ENCODE measurements at places on chromosomes 16 and 17.
A peak's percentile ranks its signal among the peaks of the same experiment; 100 is the strongest.

DNA sequence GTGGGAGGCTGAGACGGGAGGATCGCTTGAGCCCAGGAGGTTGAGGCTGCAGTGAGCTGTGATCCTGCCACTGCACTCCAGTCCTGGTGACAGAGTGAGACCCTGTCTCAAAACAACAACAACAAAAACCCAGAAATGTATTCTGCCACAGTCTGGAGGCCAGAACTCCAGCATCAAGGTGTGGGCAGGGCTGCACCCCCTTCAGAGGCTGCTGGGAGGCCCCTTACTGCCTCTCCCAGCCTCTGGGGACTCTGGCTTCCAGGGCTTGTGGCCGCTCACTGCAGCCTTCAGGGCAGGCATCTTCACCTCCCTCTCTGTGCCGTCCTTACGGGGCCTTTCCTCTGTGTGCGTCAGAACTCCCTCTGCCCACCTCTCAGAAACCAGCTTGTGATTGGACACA is 209.4 kb upstream of the GSE1 start:
- DNase-seq, result no peak

DNA sequence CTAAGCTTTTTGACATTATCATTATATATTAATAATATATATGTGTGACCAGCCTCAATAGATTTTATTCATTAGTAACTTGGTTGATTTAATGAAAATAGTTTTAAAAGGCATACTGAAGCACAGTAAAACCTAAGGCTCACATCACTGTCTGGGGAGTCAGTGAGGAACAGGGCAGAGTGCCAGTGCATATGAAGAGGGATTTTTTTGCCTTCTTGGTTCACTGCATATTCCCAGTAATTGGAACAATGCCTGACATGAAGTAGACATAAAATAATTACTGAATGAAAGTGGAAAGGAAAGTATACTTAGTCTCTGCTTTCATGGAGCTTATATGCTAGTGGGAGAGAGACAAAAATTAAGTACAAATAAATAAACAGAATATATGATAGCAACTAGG is 81.1 kb downstream of the FTO start:
- no peak for DNase-seq

- DNase-seq, result peak; percentile 35
Measured at GRCh38 chr17:1997927-1998742, 27.0 kb downstream of the RTN4RL1 start.

DNA sequence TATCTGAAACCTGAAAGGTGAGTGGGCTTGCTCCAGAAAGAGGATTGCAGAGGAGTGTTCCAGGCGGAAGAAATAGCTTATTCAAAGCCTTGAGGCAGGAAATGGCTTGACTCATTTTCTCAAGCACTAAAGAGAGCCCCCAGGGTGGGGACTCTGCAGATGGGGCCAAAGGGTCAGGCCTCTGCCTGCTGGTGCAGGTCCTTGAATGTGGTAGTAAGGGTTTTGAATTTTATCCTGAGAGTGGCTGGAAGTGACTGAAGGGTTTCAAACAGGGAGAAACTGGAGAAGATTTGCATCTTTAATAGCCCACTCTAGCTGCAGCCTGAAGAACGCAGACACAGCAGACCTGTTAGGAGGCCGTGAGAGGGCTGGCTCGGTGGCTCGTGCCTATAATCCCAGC is 144.4 kb downstream of the CCT6B start:
- no peak for DNase-seq

DNA sequence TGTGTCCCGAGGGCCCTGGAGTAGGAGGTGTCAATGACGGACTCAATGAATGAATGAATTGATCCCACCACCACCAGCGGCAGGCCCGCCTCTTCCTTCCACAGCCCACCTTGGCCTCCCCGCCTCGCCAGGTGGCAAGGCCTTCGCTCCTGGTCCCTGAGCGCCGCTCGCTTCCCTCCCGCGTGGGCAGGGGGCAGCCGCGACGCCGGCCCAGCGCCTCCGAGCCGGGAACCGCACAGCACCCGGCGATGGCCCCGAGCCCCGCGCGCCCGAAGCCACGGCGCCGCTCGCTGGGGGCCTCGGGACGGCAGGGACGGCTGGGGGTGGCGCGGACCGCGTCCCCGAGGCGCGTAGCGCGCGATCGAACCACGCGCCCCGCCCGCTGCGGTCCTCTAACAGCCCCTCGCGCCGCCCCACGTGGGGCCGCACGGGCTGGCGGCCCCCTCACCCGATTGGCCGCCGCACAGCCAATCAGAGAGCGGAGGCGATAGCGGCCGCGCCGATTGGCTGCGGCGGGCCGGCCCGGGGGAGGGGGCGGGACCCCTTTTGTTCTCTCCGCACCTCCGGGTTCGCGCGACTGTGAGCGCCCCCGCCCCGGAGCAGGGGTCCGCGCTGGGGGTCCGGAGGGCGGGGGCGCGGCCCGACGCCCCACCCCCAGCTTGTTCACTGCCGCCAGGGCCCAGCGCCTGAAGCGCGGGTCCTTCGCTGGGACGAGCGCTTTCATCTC is 31.4 kb downstream of the ACTG1 start:
- DNase-seq, result no peak

DNA sequence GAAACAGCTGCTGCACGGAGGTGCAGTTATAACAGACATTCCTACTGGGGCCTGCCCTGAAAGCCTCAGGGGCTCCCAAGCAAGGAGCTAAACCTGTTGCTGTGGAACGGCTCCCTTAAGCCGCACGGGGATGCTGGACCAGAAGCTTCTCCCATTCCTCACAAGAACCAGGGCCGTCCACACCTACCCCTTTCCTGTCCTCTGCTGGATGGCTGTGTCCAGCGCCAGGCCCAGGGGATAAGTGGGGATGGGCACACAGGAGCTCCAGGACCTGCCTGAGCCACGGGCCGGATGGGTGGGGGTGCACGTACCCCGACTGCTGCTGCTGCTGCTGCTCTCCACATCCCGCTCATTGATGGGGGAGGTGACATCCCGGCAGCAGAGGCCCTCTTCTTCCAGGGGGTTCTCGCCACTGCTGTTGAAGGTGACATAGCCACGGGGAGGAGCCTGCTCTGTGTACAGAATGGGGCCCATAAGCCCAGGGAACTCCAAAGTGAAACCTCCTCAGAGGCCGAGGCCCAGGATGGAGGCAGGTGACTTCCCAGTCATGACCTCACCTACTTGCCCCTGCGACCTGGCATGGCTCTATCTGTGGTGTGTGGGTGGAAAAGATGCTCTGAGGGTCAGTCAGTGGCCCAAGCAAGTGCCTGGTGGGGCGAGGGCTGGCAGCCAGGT is 8.6 kb downstream of the NUDT16L1 start:
- no peak for DNase-seq

DNA sequence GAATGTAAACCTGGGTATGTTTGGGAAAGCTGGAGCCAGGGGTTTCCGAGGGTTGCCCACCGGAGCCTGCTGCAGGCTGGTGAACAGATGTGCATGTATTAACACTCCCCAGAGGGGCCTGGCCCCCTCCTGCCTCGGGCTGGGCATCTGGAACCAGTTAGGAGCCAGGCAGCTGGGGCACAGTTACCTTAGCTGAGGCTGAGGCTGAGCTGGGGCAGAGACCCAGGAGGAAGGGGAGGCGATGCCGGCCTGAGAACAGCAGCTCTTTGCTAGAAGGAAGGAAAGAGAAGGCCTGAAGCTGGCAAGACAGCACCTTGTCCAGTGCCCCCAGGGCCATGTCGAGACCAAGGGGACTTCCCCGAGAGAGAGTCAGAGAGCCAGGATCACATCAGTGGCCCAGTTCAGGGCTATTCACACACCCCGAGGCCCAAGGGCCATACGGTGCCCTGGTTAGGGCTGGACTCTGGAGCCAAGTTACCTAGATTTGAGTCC is 65.8 kb downstream of the RMI2 start:
- no peak for DNase-seq

- DNase-seq, result no peak
Measured at GRCh38 chr16:79267781-79268180, 332.8 kb downstream of the MAF start.

GRCh38 chr16:30585022-30585399 is 486 bp downstream of the ZNF785 start:
- DNase-seq, result no peak

- no peak for DNase-seq
Measured at GRCh38 chr17:45834471-45835396, 9.9 kb upstream of the SPPL2C start.

GRCh38 chr17:50692448-50693035 is 15.2 kb downstream of the ANKRD40 start:
- no peak for DNase-seq

DNA sequence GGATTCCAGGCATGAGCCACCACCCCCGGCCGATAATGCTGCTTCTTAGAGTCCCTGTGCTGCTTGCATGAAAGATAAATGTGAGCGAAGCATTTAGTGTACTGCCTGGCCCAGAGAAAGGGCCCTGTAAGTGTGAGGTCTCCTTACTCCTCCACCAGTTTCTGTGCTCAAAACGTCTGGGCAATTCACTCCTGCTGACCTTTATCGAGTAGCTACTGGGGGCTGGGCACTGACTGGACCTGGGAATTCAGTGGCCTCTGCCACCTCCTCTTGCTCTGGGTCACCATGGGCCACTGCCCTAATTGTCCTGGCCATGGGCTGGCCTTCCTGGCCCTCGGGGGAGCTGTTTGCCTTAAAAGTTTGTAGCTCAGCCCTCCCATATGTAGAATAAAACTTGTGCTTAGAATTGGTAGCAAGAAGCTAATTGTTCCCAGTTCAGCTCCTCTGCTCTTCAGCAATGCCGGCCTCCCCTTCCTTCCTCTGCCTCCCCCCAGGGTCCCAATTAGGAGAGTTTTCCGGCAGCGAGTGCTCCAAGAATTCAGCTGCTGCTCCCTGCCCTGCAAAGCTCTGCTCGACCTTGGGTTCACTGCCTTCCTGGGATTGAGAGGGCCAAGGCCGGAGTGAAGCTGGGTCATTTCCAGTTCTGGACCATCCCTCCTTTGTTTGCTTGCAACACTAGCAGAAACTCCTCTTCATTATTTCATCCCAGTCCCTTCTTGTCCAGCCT is 98.9 kb upstream of the CDC42EP4 start:
- no peak for DNase-seq

- no peak for DNase-seq
Measured at GRCh38 chr16:80738521-80738920, 65.9 kb downstream of the CDYL2 start.

GRCh38 chr17:40072040-40072734 is 9.4 kb downstream of the THRA start:
- no peak for DNase-seq

DNA sequence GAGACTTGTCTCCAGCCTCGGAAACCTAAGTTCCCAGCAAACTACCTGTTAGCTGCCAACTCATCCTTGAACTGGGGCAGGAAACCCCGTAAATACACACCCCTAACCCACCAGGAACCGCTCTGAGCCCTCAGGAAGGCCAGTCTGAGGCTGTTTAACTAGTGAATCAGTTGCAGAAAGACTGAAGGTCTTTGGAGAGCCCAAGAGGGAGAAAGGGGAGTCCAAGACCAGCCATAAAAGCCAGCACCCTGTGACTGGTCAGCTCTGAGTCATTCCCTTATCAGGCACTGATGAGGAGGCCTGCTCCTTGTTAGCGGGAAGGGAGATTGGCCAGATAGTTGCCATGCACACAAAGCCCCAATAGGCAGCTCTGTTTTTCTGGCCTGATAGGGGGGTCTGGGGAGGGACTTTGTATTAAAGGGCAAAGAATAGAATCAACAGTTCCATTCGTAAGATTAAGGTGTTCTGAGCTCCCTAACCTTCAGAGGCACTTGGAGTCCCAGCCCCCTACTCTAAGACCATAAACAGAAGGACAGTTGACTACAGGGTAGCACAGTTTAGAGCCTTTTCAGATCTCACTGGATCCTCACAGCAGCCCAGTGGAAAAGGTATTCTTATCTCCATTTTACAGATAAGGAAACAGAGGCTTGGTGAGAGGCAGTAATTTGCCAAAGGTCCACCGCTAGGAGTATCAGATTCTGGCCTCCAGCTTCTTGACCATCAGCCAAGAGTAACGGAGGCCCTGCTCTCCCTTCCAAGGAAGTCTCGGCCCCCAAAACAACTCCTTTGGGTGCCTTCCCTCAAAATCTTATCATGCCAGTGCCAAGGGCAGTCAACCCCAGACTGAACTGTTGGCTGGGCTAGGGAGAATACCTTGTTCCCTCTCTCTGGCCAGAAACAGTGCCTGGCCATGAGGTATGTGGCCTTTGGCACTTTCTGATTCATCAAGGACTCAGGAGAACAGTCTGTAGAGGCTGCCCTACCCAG is 2.2 kb upstream of the KRT19 start:
- peak; percentile 34 for DNase-seq

DNA sequence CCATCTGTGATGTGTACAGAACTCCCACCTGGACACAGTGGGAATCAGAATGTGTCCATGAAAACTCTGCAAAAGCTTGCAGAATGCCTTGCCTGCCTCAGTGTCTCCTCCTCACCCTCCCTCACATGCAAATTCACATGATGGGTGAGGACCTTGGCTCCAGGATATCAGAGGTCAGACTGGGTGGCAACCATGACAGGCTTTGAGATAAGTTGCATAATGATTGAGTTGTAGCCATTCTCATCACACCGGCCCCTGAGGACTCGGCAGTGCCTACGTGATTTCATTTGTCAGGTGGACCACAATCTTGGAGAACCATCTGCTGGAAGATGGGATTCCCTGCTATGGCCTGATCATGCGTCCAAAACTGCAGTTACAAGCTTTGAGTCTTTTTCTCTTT is 3.9 kb upstream of the ADCY9 start:
- no peak for DNase-seq

DNA sequence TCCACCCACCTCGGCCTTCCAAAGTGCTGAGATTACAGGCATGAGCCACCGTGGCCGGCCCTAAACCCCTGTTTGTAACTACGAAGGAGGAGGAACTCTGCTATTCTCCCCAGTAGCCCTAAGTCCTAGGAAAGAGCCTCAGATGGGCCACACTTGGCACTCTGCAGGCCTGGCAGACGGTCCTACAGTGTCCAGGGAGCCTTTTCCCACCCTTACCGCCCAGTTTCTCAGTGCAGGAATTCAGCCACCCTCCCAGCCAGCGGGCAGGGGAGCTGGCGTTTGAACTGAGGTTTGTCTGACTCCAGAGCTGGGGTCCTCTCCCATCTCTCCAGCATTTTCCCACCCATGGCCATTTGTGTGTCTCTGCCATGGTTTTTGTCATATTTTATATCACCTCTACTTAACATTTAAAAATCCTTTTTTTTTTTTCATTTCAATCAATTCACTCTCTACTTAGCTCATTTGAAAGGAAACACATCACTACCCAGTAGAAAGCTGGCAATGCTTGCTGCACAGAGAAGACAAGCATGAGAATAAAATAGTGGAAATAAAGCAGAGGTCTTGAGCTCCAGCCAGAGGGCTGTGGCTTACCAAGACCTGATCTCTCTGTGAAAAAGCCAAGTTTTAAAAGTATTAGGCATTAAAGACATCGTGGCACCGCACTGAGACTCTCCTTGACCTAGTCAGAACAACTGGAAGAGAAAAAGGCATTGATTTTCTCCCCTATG is 34.9 kb downstream of the BCO1 start:
- DNase-seq, result no peak

- no peak for DNase-seq
Measured at GRCh38 chr17:17186051-17186450, 20.1 kb downstream of the PLD6 start.

DNA sequence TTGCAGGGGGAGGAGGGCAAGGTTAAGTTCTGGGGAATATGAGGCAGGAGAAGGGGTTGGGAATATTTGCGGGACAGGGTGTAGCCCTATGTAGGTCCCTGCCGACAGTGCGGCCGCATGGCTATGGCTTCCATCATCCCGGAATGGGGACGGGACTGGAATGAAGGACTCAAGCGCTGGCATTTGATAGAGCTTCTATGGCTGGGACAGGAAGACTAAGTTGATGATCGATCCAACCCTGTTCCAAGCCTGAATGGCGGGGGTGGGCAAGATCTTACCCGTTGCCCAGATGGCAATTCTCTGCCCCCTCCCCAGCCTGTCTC is 47.1 kb downstream of the SRCIN1 start:
- DNase-seq, result no peak
